ENCODE measurements at places on chromosomes 2 and 18. TPM values are rescaled to one million over a fixed set of nuclear protein-coding genes. Genes with fewer than 3 reads are reported as not detected.
A peak's percentile ranks its signal among the peaks of the same experiment; 100 is the strongest.

Gene MC2R
- total RNA-seq = not detected

DNA sequence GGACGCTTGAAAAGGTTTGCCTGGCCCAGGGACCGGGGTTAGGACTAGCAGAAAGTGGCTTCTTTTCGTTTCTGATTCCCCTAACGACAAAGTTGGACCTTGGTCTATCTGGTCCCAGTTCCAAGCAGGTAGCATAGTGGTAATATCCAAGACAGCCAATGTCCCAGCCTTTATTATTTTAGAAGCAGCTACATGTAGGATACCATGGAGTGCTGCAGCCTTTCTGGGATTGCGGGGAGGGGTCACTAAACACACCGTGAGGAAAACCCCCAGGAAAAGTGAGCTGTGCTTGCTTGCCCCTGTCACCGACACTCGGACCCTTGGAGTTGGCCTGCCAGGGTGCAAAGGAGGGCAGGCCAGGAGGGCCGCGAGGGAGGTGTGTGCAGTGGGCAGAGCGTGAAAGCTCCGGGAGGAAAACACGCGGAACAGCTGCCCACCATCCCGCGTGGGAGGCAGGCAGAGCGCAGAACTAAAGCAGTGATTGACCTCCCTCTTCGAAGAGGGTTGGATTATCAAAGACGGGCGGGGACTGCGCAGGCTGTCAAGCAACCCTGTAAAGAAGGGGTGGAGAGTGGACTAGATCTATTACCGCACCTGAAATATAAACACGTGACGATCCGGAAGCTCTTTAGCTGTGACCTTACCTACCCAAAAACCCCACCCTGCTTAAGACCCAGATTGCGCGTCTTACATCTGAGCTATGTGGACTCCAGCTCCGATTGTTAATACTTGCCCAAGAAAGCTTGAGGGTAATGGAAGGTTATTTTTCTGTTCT lies 624 bp upstream of the MAP4K3 start:
- H3K4me3 ChIP-seq = peak overlapping the region; percentile 90
- no peaks in the 10 kb centered on the region for H3K27me3 ChIP-seq
- DNase-seq = no peak

DNA sequence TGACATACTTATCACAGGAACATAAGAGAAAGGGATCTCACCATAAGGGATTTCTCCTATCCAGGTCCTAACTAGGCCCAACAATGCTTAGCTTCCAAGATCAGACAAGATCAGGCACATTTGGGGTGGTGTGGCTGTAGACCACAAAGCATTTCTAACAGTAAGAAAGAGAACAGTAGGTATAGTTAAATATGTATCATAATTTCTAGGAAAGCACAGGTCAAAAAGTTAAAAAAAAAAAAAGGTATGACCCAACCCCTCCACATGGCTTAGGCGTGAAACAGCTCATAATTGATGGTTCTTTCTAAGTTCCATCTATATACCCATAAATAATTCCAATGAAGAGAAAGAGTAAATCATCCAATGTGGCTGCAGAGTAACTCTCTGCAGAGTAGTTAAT lies 6.9 kb downstream of the PRKD3 start:
- peak overlapping the region; percentile 4 for H3K4me3 ChIP-seq
- peaks cover 12% of the 10 kb centered on the region for H3K36me3 ChIP-seq
- DNase-seq = no peak
- H3K4me1 ChIP-seq = peaks cover 33% of the 10 kb centered on the region
- peak overlapping the region; percentile 18 for H3K27ac ChIP-seq
- H3K27me3 ChIP-seq = no peaks in the 10 kb centered on the region

DNA sequence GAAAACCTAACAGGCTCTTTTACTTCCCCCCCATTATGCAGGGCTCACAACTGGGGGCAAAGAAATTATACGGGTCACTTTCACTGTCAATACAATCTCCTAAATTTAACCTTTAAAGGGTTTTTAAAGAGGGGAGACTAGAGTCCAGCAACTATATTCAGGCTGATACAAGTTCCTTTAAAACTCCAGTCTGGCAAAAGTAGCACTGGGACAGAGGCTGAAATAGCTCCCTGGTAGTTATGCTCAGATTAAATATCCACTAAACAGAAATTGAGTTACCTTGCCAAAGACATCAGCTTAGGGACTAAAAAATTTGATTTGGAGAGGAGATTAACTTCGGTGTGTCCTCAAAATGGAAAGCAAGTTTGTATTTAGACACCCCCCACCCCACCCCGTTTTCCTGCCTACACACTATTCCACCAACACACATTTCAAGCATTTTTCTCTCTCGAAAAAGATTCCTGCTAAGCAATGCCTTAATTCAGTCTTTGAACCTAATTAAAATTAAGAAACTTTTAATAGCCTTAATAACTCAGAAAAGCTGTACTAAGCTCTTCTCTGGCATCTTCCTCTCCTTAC lies 127.2 kb downstream of the OSBPL1A start:
- no peak for DNase-seq
- H3K27ac ChIP-seq = peak overlapping the region; percentile 75
- peaks cover 25% of the 10 kb centered on the region for H3K36me3 ChIP-seq
- H3K4me3 ChIP-seq = peak overlapping the region; percentile 90
- peaks cover 17% of the 10 kb centered on the region for H3K4me1 ChIP-seq

DNA sequence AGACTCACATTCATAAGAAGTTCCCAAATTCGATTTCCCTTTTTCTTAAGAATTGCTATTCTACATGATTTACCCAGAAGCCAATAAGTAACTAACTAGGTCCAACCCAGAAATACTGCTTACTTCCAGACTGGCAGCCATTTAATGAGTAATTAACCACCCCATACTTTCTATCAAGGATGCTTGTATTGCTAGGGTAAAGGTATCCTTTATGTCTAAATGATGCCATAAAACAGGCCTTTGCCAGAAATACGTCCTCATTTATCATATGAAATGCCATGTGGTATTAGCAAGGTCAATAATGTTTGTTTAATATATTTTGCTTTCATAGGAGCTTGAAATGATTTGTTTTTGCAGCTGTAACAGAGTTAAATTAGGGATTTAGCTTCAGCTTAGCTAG lies 56.1 kb downstream of the PLEKHM3 start:
- DNase-seq = no peak
- peaks cover 21% of the 10 kb centered on the region for H3K27me3 ChIP-seq
- H3K4me1 ChIP-seq = peaks cover 12% of the 10 kb centered on the region
- no peaks in the 10 kb centered on the region for H3K36me3 ChIP-seq
